Germinal center (tissue), 1 donor: ENCODE measurements at places on chromosomes 13 and 19.

DNA sequence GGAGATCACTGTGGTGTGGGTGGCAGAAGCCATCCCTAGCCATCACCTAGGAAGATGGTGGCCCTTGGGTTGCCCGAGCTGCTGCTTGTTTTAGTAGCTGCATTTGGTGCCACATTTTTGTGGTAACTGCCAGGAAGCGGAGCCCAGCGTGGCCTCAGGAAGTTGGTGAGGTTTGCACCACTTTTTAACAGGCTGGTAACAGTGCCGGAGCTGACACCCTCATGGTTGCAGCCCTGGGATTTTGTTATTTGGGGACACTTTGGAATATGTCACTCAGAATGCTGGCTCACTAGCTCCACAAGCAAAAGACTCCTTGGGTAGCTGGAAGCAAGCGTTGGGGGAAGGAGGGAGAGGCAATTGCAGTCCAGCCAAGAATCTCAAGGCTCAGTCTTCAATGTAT, 22.1 kb downstream of the ACTN4 start:
- no peak for DNase-seq

DNA sequence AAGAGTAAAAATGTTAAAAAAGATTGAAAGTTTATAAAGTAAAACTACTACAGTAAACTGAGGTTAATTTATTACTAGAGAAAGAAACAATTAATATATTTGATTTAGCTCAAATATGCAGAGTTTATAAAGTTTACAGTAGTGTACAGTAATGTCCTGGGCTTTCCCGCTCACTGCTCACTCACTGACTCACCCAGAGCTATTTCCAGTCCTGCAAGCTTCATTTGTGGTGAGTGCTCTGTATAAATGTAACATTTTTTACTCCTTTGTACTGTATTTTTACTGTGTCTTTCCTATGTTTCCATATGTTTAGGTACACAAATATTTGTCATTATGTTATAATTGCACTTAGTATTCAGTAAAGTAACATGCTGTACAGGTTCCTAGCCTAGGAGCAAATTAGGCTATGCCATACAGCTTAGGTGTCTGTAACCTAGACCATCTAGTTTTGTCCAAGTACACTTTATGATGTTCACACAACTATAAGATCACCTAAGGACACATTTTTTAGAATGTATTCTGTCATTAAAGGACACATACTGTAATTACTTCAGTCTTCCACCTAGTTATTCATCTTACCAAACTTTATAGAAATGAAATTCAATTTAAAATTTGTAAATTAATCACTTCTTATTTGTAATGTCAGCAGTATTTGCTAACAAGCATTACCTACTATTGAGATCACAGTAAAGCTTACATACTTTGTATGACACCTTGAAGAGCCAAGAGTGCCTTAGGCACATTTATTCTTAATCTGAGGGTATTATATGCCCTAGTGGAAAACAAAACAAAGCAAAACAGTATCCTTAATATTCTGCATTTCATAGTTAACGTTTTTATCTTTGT, 683.4 kb downstream of the PCDH9 start:
- no peak for DNase-seq

- DNase-seq: peak; percentile 47
Observed at GRCh38 chr13:95552539-95553441, at the start of gene CLDN10. Gene CLDN10, plus strand, starts transcription at chr13:95552720. Its CDS starts 34 bp downstream, at chr13:95552754.

DNA sequence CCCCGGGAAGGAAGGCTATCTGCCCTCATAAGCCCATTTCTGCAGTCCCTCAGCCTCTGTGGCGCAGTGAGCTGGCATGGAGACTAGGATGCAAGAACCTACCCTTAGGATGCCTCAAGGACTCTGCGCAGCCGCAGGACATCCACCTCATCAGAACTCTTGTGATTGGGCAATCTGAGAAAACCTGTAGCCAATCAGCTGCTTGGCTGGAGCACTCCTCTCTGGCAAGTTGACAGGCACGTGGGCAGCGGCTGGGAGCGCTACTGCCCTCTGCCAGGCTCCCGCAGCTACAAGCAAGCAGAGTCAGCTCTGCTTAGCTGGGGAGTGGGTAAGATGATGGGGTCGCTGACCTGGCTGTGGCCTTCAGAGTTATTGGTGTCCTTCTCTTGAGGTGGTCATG, 1.5 kb upstream of the ECSIT start:
- peak; percentile 76 for DNase-seq

- no peak for DNase-seq
Observed at GRCh38 chr13:31767175-31767900, 28.0 kb downstream of the RXFP2 start.

- no peak for DNase-seq
Observed at GRCh38 chr19:10079031-10079453, 7.1 kb upstream of the SHFL start.
